ENCODE measurements at places on chromosomes 5 and 9.

- DNase-seq = no peak
Observed at GRCh38 chr5:172492097-172492840, 37.9 kb upstream of the SH3PXD2B start.

DNA sequence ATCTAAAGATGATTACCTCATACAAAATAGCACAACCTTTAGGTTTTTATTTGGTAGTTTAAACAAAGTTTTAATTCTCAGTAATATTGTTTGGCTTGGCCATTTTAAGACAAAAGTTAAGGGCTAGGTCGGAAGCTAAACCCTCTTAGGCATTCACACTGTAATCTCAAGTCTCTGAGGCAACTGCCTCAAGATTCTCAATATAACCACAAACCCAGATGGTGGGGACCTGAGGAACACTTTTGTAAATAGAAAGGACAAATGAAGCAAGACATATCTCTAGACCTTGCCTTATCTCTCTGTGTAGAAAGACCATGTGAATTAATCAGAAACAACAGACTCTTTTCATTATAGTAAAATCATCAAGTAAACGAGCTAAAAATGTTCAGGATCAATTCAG is 500.2 kb upstream of the CDH6 start:
- no peak for DNase-seq

- no peak for DNase-seq
Observed at GRCh38 chr5:111699976-111700375, 57.0 kb downstream of the NREP start.

GRCh38 chr9:116238225-116238624 is 84.6 kb downstream of the PAPPA start:
- DNase-seq = peak; percentile 81

- DNase-seq = no peak
Observed at GRCh38 chr9:136784997-136785361, 6.2 kb upstream of the TMEM141 start.

DNA sequence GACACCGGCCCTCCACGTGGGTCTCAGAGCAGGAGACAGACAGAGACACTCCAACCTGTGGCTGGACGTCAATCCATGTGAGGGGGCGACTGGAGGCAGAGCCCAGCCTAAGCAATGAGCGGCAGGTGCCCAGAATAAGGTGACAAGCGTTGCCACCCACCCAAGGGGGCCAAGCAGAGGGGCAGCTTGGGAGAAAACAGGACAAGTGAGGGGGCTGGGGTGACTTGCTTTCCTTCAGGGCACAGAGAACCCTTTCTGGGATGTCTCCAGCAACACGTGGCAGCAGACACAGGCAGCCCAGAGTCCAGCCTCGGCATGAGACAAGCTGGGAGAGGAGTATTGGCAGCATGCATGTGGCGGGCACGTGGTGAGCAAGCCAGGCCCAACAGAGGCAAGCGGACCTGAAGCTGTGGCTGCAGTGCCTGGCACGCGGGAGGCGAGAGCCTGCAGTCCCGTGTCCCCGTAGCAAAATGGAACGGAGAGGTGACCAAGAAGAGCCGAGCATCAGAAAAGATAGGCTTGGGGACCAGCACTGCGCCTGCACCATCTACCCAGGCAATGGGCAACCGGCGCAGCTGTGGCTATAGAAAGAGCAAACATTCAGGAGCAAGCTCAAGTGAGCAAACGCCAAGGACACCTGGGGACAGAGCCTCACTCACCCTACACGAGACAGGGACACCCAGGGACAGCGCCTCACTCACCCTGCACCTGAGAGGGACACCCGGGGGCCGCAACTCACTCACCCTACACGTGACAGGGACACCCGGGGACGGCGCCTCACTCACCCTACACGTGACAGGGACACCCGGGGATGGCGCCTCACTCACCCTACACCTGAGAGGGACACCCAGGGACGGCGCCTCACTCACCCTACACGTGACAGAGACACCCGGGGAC is 6.2 kb downstream of the TERT start:
- DNase-seq = no peak

DNA sequence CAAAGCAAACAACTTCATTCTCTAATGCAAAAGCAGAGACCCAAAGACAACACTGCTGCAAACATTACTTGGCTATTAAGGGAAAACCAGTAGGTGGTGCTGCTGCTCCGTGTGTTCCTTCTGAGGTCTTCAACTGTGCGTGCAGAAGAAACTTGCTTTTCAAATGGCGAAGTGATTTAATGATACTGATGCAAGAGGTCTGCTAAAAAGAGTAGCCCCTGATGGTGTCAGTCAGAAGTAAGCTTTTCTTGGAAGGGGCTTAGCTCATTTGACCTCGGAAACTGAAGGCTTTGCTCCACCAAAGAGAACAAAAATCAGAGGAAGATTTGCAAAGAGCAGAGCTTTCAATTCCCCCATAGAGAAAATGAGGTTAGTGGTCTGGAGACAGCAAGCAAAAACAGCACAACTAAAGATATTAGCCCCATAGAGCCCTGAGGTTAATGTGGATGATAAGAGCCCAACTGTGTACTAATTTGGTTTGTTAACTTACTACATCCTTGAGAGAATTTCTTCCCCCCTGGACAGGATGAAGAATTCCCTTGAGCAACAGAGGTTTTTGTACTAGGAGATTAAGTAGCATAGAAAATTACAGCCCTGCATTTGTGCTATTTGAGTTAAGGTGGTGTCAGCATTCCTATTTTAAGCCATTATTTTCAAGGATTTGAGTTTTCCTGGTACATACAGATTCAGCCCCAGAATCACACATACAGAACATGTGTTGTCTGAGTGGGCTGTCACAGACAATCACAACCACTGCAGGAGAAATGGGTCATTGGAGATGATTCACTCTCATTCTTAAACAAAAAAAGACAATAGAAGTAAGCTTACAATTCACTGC is 153.2 kb upstream of the C9orf72 start:
- peak; percentile 18 for DNase-seq

GRCh38 chr5:37391591-37391990 is 12.5 kb downstream of the WDR70 start:
- DNase-seq = no peak

GRCh38 chr9:89254773-89255125 is 56.2 kb upstream of the CKS2 start:
- DNase-seq = no peak

Measured in AG09309 (cell line).